ENCODE measurements at places on chromosomes 1 and 21.

DNA sequence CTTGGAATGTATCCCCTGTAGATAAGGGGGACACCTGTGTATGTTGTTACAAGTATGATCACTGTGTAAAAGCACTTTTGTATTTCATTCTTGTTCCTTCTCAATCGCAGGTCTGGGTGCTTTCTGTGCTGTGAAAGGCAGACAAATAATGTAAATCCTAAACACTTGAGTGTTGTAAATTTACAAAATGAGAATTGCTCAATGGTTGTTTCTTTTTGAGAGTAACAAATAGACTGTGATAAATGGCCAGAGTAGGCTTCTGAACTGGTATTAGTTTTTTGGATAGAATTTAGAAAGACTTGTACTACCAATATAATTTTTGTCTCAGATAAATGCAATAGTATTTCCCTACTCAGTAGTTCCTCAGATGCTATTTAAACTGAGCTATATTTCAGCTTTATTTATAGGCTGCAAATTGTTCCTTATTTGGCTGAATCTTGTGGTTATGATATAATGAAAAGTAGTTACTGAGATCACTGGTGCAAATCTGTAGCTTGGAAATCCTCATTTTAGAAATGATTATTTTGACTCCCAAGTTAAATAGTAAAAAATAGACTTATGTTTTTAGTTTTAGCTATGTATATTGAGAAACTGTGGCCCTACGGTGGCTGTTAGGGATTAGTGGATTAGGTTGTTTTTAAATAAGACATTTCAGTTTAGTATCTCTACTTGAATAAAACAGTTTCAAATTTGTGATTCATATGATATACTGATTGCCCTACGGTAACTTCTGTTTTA is 9.2 kb downstream of the BACH1 start:
- no peak for DNase-seq

DNA sequence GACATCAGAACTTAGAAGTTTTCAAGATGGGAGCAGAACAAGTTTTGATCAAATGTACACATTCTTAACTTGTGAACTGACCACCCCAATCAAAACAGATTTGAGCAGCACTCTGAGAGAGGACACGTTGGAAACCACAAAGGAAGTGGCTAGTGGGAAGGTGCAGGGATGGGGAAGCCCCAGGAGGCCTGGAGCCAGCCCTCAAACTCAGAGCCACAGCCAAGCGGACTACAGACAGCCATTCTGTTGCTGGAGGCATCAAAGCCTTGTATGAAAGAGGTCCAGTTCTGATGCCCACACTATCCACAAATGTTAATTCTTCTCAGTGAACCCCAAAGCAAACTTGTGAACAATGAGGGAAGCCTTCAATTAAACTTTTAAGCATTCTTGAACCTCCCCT is 143.6 kb upstream of the RAB4A start:
- peak; percentile 3 for DNase-seq

DNA sequence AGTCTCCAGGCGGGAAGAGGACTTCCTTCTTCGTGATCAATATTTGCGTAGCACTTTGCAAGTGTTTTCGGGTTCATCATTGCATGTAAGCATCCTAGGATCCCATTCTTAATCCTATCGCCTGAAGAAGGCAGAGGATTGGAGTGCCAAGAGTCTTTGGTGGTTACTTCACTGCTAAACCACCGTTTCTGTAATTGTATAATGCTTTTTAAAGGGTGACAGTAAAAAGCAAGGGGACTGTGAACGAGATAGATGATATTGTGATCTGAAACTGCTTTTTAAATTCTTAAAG is 345 bp upstream of the ALDH9A1 start:
- no peak for DNase-seq

GRCh38 chr1:203325026-203325417 is 19.7 kb downstream of the BTG2 start:
- DNase-seq, result no peak

- no peak for DNase-seq
Observed at GRCh38 chr1:6897138-6897537, 111.9 kb downstream of the CAMTA1 start.

DNA sequence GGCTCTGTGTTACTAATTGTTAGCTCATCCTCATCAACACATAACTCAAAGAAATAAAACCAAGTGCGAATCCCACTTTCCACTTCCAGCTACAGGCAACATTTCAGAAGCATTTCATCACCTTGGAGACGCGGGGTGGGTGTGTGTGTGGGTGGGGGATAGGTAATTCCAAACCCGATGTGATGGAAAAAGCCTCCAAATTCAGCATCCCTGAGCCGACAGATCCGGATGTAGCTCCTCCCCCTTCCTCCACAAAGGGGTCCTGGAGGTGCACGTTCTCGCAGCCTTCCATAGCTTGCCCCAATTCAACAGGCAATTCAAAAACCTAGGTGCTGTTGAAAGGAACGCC is 486 bp downstream of the HSPA13 start:
- peak; percentile 42 for DNase-seq

GRCh38 chr1:30929135-30929889 is 20.8 kb upstream of the SDC3 start:
- peak; percentile 39 for DNase-seq

- DNase-seq, result peak; percentile 6
Observed at GRCh38 chr1:196403803-196404690, 204.2 kb downstream of the KCNT2 start.

DNA sequence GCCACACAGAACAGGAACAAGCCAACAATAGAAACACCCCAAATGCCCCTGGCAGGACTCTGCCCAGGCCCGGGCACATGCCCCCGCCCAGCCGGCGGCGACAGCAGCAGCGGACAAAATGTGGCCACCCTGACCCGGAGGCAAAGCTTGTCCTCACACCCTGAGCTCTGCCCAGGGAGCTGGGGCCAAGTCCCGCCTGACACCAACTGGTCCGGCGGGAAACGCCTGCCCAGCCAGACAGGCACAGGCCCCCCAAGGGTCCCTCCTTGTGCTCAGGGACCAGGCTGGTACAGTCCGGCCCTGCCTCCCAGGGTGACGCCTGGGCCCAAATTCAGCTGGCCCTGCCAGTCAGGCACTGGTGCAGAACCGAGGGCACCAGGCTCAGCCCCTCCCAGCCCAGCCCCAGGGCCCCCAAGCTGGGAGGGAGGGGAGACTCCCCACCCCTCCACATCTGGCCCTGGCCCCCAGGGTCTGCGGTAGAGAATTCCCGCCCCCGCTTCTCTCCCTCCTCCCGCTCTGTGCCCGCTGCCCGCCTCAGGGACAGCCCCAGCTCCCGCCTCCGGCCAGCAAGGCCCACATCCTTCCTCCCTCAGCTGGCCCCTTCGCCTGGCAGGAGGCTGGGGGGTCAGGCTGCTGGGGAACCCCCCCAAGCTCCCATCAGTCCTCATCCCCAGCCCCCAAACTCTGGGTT is 2.0 kb downstream of the AHDC1 start:
- no peak for DNase-seq

- peak; percentile 15 for DNase-seq
Observed at GRCh38 chr1:91402023-91402422, 2.6 kb downstream of the HFM1 start.

- DNase-seq, result no peak
Observed at GRCh38 chr1:90605070-90605469, 112.0 kb downstream of the BARHL2 start.

GRCh38 chr1:13813398-13814012 is 113.5 kb downstream of the PRDM2 start:
- peak; percentile 21 for DNase-seq

GRCh38 chr1:52556641-52557360 is 3.9 kb upstream of the TUT4 start:
- DNase-seq, result no peak

DNA sequence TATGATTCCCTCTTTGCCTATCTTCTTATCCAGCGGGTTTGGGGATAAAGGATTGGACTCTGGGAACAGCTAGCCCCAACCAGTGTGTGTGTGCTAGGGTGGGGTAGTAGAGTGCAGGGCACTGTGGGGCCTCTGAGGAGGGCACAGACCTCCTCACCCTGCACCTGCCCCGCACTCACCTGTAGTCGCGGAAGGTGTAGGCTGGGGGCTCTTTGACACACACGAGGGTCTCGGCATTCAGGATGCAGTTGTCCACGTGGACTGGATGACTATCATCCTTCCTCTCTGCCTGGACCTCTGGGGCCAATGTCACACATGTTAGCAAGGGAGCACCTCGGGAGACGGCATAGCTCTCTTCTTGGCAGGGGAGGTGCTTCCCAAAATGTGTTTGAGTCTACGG is 8.0 kb upstream of the CLDN19 start:
- no peak for DNase-seq

- no peak for DNase-seq
Observed at GRCh38 chr1:208324005-208324404, 79.8 kb upstream of the PLXNA2 start.

GRCh38 chr1:245294020-245294419 is 139.2 kb downstream of the KIF26B start:
- no peak for DNase-seq

DNA sequence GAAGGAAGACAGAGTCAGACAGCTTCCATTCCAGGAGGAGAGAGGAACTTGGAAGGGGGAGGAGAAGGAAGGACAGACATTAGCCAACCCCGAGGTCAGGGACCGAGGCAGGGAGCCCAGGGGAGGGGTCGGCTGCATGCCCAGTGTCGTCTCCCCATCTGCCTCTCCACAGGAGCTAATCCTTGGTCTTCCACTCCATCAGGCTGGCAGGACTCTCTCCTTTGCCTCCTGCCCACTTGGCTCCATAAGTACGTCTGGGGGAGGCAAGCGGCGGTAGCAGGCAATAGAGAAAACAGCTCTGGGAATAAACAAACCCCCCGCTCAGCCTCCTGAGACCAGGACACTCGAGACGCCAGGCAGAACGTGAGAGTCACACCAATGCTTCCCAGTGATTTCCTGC is 71.3 kb downstream of the GRIK3 start:
- DNase-seq, result no peak

- no peak for DNase-seq
Observed at GRCh38 chr1:1671365-1672119, 12.7 kb upstream of the CDK11B start.
